ENCODE measurements at places on chromosomes 3 and 15.

- no peak for DNase-seq
Measured at GRCh38 chr15:40115670-40116093, 7.0 kb upstream of the BMF start.

DNA sequence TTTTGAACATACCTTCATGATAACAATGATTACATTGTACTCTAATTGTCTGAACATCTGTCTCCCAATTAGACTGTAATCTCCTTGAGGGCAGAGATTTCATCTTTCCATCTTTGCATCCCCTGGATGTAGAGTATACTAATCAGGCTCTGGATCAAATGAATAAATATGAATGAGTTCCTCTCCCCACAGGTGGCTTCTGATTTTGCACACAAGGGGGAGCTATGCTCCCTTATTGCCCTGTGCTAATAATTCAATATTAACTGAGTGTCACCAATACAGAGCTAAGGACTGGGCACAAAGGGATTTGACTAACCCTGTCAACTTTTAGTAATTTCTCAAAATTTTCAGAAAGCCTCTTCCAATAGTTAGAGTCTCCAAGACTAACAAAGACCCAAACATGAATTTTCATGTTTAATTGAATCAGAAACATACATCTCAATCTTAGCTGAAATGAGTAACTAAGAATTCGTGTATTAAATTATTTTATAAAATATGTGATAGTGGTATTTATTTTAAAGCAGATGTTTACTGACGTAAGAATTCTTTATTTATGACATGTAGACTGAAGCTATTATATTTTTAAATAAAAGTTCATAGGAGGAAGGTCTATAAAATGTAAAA lies 3.0 kb downstream of the DUOXA1 start:
- DNase-seq, result no peak

DNA sequence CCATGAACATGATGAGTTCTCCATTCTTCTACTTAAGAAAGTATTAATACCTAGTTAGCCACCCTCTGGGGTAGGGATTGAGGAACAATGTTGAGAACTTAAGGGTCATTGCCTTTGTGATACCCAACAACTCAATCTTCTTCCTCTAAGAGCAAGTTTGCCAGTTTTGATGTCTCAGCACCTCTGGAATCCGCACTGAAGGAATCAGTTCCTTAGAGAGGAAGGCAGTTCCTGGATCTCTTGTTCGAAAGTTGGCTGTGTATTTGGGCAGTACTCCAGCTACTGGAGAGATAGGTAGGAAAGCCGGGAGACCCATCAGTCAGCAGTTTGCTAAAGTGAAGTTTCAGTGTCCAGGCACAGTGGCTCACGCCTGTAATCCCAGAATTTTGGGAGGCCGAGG lies 35.6 kb upstream of the MTHFS start:
- no peak for DNase-seq

DNA sequence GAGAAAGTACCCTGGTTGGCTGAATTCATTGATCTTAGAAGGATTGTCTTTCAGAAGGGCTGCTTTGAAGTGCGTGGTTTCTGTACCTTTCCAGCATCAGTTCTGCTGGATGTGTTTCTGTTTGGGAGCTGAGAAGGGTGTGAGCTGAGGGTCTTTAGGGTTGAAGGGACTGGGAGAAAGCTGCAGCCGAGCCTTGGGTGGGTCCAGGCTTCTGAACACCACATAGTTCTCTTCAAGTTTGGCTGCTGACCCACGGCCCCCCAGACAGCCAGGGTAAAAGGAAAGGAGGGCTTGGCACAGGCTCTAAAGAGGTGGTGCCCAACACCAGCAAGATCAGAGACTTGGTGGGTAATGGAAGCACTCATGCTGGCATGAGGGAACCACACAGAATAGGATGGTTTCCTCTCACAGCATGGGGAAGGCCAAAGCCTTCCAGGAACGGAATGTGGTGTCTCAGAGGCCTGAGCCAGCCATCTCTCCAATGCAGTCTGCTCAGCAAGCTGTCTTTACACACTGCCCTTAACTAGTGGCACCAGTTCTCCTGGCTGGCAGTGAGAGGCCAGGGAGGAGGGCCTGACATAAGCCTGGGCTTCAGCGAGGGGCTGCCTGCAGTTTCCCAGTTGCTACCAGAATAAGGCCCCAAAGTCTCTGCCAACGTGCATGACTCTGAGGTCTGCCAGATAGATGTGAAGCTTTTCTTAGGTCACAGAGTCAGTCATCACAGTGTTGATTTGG lies 239.0 kb upstream of the TRIM42 start:
- DNase-seq, result no peak

- DNase-seq, result no peak
Measured at GRCh38 chr15:49301562-49301961, 121.5 kb upstream of the FGF7 start.

DNA sequence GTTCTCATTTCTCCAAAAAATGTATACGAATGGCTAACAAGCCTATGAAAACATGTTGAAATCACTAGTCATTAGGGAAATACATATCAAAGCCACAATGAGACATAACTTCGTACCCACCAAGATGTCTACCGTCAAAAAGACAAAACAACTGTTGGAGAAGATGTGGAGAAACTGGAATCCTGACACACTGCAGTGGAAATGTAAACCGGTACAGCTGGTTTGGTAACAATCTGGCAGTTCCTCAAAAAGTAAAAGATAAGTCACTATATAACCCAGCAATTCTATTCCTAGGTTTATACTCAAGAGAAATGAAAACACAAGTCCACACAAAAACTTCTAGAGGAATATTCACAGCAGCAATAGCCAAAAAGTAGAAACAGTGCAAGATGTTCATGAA lies 7.0 kb downstream of the SCAPER start:
- no peak for DNase-seq

GRCh38 chr3:109943181-109943580 lies 605.8 kb upstream of the DPPA4 start:
- no peak for DNase-seq

DNA sequence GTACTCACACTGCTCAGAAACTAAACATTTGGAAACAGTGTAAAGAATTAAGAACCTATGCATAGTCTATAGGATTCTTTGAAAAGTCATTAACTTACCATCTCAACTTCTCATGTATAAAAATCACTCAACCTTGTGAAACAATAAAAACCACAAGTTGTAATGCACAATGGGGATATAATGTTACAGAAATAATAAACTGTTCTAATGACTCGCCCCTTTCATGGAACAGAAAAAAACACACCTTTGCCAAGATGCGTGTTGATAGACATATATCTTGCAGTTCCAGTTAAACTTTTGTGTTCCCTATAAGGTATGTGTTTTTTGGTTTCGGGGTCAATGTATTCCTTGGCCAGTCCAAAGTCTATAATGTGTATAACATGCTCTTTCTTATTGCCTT lies 50.8 kb upstream of the PPIB start:
- no peak for DNase-seq

DNA sequence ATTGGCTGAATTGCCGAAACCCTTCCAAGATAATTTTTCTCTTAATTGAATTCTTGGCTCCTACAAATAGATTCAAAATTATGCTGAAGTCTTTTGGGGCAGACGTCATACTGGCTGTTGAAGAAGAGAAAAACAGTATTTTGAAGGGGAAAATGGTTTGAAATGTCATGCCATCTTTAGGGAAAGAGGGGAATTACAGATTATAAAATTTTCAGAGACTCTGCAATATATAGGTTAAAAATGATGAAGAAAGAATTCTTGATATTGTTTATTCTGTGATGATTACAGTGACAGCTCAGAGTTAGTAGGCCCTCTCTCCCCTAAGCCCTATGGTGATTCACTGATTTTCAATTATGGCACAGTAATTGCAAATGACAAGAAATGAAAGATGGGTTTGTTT lies 86.1 kb downstream of the CGNL1 start:
- DNase-seq, result no peak

DNA sequence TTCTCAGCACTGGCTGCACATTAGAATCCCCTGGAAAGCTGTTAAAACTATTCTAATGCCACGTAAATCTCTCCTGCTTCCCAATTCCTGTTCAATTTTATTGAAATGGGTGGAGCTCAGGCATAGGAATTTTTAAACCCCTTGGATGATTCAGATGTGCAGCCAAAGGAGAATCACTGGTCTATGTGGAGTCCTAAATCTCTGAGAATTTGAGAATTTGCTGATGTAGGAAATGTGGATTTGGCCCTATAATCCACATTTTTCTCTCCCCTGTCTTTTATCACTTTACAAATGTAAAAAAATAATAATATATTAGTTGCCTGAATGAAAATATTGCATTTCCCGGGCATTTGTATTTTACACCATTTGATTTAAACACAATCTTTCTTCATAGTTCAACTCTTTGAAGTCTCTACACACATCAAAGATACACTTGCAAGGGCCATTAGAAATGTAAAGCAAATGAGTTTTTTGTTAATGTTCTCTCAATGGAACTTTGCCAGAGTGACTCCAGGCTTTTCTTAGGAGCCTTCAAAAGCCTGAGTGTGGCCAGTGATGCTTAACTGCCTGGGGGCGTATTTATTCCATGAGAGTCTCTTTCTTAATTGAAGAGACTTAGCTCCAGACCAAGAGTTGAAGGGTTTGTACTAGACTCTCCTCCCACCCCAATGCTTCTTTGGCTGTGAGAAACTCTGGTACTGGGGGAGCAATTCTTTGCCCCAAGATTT lies 48.8 kb upstream of the PTX3 start:
- no peak for DNase-seq

DNA sequence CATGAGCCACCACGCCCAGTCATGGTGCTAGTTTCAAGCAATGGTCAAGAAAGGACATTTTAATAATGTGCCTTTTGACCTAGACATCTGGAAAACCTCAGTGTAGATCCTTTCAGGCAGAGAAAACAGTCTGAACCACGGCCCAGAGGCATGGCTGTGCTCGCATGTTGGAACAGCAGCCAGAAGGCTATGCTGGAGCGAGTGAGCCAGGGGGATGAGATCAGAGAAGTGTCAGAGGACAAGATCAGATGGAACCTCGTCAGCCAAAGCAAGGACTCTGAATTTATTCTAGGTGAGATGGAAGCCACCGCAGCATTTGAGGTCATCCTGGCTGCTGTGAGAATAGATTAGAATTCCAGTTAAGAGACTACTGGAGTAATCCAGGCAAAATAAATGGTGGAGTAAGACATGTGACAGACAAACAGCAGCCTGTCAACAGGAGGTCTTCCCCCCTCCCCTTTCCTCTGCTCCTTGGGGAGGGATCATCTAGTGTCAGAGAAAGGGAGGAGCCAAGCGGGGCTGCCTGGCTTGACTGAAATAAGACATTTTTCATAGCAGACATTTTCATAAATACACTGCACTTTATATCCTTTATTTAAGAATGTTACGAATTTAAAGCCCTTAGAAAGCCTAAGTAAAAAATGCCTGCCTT lies 40.4 kb upstream of the ACKR4 start:
- no peak for DNase-seq

DNA sequence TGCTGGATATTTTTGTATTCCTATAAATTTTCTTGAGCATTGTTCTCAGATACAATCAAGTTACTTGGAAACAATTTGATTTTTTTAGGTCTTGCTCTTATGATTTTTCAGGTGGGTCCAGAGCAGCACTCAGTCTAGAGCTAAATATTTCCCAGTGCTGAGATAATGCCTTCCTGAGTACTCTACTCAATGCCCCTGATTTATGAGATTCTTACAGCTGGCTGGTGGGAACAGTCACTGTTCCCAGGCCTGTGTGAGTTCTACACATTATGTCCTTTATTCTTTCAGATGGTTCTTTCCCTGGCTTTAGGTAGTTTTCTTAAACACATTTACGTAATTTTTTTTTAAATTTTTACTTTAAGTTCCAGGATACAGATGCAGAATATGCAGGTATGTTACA lies 51.0 kb upstream of the EIF5A2 start:
- no peak for DNase-seq

GRCh38 chr3:60445446-60445845 lies 805.8 kb downstream of the FHIT start:
- no peak for DNase-seq

GRCh38 chr3:126081618-126082361 lies 2.1 kb downstream of the SLC41A3 start:
- DNase-seq, result no peak

GRCh38 chr15:83833569-83833968 lies 179.6 kb downstream of the ADAMTSL3 start:
- no peak for DNase-seq

DNA sequence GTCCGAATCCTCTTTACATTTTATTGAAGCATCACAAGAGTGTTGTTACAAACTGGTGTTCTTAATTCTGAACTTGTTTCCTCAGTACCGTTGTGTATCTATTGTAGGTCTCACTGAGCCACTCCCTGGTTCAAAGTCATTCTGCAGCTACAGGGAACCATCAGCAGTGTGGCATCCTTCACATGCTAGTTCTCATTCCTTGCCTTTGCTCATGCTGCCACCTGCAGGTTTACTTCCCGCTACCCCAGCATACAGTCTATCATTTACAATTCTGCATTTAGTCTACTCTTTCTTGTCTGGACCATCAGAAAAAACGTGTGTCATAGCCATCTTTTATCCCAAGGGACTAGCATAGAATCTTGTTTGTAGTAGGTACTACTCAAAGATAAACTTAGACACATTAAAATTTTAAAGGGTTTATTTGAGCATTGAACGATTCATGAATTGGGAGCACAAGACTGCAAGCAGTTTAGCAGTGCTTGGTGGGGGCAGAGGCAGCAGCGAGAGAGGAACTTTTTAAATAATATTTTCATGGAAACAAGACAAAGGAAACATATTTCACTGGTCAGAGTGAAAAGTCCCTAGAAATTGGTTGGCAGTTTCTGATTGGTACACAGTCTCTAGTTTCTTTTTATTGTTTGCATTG lies 402.1 kb downstream of the CADM2 start:
- DNase-seq, result peak; percentile 21

GRCh38 chr3:186095561-186096081 lies 13.3 kb downstream of the ETV5 start:
- DNase-seq, result no peak

DNA sequence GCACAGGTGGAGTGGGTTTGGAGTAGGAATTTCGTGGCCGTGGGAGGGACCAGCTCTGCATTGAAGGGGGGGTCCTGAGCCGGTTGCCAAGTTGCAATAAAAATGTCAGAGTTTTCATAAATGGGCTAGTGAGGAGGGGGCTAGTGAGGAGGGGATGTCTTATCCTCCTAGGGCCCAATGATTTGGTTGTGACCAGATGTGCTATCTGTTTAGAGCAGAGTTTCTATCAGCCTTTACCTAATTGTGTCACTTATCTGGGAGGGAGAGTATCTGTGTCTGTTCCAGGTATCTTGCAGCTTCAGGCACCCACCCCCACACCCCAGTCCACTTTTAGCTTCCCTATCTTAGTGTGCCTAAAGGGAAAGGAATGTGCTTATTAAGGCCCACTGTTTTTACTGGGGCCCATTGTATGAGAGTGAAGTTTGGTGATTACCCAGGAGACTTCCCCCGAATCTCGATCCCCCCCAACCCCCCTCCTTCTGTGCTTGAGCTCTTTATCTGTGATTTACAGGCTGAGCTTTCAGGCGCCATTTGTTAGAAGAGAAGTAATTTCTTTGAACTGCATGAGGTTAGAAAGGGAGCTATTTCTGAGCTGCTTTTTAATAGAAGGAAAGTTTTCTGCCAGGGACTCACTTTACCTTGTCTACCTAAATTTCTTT lies 42.6 kb downstream of the PPCDC start:
- DNase-seq, result no peak
